SJSA1 (cell line): ENCODE measurements at places on chromosomes 2 and 18. TPM values are rescaled to one million over a fixed set of nuclear protein-coding genes. Genes with fewer than 3 reads are reported as not detected.

- peak; percentile 93 for DNase-seq
These were observed 60.8 kb downstream of the LIMS1 start for GRCh38 chr2:108594982-108595464.

DNA sequence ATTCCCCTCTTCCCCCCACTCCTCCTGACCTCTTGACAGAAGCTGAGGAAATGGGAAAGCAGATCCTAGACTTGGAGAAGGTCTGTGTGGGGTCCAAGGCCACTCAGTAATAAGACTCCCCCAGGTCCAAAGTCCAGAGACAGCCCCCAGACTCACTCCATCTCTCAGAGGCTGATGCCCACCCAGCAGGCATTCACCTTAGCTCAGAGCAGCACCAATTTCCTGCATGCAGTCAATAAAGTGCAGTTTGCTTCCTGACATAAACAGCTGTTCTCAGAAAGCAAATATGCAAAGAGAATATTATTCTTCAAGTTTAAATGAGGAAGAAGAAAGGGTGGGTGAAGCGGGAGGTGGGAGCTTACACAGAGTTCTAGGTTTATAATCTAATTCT is 84.1 kb upstream of the RTN4 start:
- no peak for DNase-seq

GRCh38 chr2:55431982-55432627 is 12.4 kb upstream of the CCDC88A start:
- DNase-seq = peak; percentile 31

The CNRIP1 gene
- 5.0 and 14.0 TPM in 2 replicates for total RNA-seq

The RAD51AP2 gene
- not detected in 2 replicates for total RNA-seq

The COL5A2 gene
- 917 and 1,030 TPM in 2 replicates for total RNA-seq

- no peak for DNase-seq
These were observed 3.2 kb downstream of the CD226 start for GRCh38 chr18:69944436-69944835.

DNA sequence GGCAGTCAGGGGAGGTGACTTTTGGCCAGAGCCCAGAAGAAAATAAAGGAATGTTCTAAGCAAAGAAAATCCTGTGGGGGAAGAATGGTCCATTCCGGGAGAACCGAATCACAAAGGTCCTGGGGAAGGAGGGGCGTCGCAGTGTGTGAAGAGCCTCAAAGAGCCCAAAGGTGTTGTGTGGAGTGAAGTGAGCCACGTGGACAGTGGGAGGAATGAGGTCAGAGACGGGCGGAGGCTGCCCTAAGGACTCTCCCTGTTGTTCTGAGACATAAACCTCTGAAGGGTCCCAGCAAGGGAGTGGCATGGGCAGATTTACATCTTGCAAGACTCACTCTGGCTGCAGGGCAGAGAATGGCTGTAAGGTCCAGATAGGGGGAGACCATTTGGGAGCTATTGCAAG is 91.3 kb upstream of the SEC11C start:
- no peak for DNase-seq

GRCh38 chr2:189658306-189659212 is 2.7 kb upstream of the ASNSD1 start:
- DNase-seq = no peak

The PJVK gene
- total RNA-seq = 0.03 and 0.08 TPM in 2 replicates
